ENCODE measurements at places on chromosomes 5 and 9. TPM values are rescaled to one million over a fixed set of nuclear protein-coding genes. Genes with fewer than 3 reads are reported as not detected.

Gene IRX1
- total RNA-seq: not detected

Gene TMEM174
- total RNA-seq: not detected

Gene RHOBTB3
- 1.5 TPM for total RNA-seq

Gene ORM1
- not detected for total RNA-seq

Gene ZDHHC21
- 3.5 TPM for total RNA-seq

Gene ZNF483
- total RNA-seq: 2.3 TPM

- DNase-seq: no peak
Observed at GRCh38 chr5:88886252-88886651, 3.3 kb upstream of the MEF2C start.

DNA sequence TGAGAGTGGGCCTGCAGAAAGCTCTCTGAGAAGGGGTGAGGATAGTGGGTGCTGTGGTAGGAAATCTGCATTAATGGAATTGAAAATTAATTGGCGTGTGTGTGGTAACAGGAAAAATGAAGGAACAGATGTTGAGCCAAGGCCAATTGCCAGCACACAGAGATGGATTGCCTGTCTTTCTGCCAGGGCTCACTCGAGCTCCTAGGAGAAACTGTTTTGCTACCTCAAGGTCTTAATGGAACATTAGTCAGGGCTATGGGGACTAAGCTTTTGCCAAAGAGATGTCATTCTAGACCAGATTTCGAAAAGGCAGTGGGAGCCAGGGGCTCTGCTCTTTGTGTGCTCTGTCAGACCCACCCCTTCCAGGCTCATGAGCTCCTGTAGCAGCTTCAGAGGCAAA, 124.0 kb upstream of the EFNA5 start:
- no peak for DNase-seq

- DNase-seq: no peak
Observed at GRCh38 chr9:112020680-112021596, 124.3 kb downstream of the UGCG start.

DNA sequence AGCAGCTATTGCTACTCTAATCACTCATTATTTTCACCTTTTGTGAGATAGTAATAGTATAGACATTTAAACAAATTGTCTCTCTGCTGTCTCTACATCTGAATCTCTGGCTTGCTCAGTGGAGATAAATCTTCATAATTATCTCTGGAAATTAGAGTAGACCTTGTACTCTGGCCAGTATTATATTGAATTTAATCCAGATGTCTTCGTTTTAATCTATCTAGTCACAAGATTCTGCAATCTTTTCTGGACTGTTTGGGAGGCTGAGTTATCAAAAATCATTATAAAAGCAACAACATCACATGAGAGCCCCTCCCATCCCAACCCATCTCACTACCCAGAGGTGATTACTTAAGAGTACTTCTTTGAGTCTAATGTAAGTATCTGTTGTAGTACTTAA, 19.0 kb downstream of the ARHGAP26 start:
- no peak for DNase-seq

GRCh38 chr5:159581502-159582249, 251.4 kb upstream of the IL12B start:
- DNase-seq: no peak

GRCh38 chr5:142957528-142957927, 187.4 kb downstream of the ARHGAP26 start:
- no peak for DNase-seq

- no peak for DNase-seq
Observed at GRCh38 chr5:95956021-95956899, 5.4 kb downstream of the ELL2 start.

DNA sequence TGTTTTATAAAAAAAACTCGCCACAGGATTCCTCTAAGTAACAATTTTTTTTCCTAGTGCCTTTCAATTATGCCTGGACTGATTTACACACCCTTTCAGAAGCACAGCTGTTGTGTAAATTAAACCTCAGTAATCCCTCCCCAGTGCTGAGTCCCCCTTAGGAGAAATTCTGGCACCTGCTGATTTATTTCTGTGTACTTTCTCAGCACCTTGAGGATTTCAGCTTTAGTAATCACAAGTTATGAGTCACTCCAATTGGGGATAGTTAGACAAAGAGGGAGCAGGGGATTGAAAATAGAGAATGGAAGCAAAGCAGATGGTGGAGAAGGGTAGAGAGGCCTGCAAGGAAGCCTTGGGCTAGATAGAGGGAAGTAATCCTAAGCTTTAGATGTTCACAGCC, 171.7 kb downstream of the TTLL11 start:
- DNase-seq: no peak

DNA sequence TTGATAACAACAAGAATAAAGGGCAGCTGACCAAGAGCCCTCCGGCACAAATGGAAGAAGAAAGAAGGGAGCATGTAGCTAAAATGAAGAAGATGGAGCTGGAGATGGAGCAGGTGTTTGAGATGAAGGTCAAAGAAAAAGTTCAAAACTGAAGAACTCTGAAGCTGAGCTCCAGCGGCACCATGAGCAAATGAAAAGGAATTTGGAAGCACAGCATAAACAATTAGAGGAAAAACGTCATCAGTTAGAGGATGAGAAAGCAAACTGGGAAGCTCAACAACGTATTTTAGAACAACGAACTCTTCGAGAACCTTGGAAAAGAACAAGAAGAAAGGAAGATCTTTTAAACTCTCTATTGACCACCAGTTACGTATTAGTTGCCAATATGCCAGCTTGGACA, 100.9 kb downstream of the GABBR2 start:
- DNase-seq: no peak

- no peak for DNase-seq
Observed at GRCh38 chr5:163535290-163535689, 29.9 kb downstream of the MAT2B start.

GRCh38 chr9:77847626-77848025, 184.0 kb downstream of the GNAQ start:
- no peak for DNase-seq

GRCh38 chr5:109669991-109670706, 19.6 kb upstream of the MAN2A1 start:
- no peak for DNase-seq

GRCh38 chr5:10441992-10442435, 335 bp downstream of the ROPN1L start:
- DNase-seq: peak; percentile 15

- DNase-seq: no peak
Observed at GRCh38 chr9:38416461-38416860, 7.8 kb downstream of the IGFBPL1 start.

- DNase-seq: no peak
Observed at GRCh38 chr5:31255041-31255440, 61.6 kb downstream of the CDH6 start.

- no peak for DNase-seq
Observed at GRCh38 chr5:165459232-165459631, 1953.8 kb downstream of the MAT2B start.

GRCh38 chr5:38948501-38948900, 102.7 kb downstream of the OSMR start:
- no peak for DNase-seq

GRCh38 chr5:3010953-3011763, 259.7 kb upstream of the IRX2 start:
- DNase-seq: no peak

DNA sequence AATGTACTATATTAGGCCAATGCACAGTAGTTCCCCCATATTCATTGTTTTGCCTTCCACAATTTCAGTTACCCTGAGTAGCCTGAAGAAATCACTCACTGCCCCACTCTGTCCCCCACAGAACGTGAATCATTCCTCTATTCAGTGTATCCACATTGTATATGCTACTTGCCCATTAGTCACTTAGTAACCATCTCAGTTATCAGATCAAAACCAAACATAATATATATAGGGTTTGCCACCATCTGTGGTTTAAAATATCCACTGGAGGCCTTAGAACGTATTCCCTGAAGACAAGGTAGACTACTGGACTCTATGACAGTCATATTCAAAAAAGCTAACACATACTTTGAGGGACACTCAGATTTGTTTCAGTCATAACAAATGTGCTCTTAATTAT, 465.7 kb upstream of the RGMB start:
- no peak for DNase-seq

Measured in activated naive CD4-positive, alpha-beta T cell treated with anti-CD3 and anti-CD28 coated beads for 36 hours (primary cell).